Activated naive CD4-positive, alpha-beta T cell treated with anti-CD3 and anti-CD28 coated beads, Interleukin-2, amount 10 ng/mL, durations not matched to agents 7 days and 5 days (primary cell): ENCODE measurements at places on chromosomes 6 and 20.
A peak's percentile ranks its signal among the peaks of the same experiment; 100 is the strongest.

DNA sequence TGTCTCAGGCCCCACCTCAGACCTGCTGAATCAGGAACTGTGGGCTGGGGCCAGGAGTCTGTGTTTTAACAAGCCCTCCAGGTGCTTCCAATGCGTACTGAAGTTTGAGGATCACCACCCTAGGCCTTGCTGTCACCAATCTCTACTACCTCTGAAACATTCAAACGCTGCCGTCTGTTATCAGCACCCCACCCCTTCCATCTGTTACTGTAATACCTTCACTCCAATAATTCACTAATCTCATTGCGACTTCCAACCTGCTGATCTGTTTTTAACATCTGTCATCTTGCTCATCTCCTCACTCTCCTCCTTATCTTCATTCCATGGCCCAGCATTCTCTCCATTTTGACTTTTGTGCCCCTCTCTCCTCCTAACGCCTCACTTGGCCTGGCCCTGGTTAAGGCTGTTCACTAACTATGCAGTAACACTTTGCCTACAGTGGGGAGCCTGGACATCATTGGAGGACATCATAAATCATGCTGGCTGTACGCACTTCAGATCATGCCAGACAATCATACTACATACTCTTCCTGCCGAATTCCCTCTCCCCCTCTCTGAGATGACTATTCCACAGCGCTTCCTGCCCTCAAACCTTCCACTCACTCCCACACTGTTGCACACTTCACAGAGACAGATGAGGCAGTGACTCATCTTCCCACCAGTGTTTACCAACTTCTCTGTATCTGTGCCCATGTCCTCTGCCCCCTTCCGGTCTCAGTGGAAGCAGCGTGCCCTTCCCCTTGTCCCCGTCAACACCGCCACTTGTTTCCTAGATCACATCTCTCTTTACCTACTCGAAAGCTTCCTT lies 3.0 kb upstream of the GUCA1B start:
- DNase-seq, result no peak

- DNase-seq, result no peak
Observed at GRCh38 chr6:45278367-45278766, 49.8 kb upstream of the RUNX2 start.

- DNase-seq, result no peak
Observed at GRCh38 chr6:46509063-46509462, 17.8 kb upstream of the RCAN2 start.

GRCh38 chr6:115677198-115677597 lies 383.5 kb downstream of the FRK start:
- DNase-seq, result no peak

- DNase-seq, result no peak
Observed at GRCh38 chr20:37484331-37484730, 36.7 kb upstream of the NNAT start.

DNA sequence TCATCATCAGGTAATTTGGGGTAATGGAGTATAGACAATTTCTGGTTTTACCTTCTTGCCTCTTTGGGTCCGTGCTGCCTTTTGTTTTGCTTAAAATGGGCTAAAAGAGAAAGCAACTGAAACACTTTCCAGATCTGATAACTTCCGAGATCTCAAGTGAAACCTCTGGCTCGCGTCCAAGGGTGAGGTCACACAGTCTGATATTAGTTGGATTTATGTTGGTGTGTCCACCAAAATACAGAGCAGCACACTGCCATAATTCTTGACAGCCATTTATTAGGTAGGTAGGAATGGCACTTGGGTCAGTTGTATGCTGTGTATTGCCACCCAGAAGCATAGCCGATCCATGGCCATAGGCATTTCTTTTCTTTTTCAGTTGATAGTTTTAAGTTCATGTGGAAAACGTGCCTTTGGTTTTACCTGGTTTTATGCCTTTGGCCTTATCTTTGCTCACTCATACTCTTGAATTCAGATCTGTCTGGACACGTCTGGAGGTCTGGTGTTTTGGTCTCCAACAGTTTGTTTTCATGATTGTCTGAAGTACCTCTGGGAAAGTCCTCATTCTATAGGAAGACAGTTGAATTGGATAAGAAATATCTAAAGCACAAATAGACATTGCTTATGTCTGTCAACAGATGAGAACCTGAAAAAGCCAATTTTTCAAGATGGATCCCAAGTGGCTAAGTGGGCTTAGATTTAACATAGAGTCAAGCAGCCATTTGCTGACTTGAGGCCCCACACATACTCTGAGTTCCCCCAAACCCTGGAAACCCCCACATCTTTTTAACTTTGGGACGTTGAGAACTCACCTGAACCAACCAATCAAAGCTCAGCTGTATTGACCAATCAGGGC lies 320.8 kb downstream of the SOX4 start:
- peak; percentile 55 for DNase-seq

DNA sequence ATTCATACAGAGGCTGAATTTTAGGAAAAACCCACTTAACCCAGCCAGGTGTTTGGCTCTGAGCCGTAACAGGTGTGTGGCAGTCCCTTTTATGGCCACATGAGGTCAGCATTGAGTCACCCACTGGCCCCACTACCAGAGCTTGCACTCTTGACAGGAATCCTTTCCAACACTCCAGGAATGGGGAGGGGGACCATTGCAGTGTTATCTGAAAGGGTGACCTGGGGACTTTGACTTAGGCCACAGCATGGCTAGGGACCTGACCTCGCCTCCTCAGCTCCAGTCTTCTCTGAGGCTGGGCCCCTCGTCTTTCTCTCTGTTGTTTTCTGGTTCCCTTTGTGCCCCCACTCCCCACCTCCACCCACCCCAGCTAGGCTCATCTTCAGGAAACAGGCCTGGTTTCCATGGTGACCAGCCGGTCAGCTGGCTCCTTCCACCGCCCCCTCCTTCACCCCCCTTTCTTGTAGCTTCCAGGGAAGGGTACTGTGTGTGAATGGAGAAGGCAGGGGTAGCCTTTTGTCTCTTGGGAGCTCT lies 2.1 kb upstream of the TMEM151B start:
- peak; percentile 77 for DNase-seq

GRCh38 chr20:43721097-43721428 lies 5.7 kb downstream of the GTSF1L start:
- no peak for DNase-seq

- DNase-seq, result peak; percentile 44
Observed at GRCh38 chr6:127547215-127547614, 28.1 kb upstream of the MTCL3 start.

DNA sequence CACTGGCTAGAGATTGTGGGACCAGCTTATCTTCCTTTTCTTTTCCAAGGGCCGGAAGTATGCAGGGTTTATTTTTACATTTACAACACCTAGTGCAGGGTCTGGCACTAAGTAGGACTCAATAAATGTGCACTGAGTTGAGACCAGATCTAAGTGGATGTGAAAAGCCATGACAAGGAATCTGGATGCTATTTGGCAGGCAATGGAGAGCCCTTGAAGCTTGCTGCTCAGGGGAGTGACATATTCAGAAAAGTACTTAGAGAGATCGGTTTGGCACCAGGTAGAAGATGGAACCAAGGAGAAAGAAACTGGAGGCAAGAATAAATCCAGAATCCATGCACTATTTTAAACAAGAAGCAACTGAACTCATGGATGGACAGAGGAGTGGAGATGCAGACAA lies 815.8 kb downstream of the MAFB start:
- DNase-seq, result no peak

GRCh38 chr20:46031701-46032254 lies 2.8 kb downstream of the SLC12A5 start:
- DNase-seq, result no peak

- DNase-seq, result no peak
Observed at GRCh38 chr6:84018453-84019061, 15.0 kb upstream of the MRAP2 start.

DNA sequence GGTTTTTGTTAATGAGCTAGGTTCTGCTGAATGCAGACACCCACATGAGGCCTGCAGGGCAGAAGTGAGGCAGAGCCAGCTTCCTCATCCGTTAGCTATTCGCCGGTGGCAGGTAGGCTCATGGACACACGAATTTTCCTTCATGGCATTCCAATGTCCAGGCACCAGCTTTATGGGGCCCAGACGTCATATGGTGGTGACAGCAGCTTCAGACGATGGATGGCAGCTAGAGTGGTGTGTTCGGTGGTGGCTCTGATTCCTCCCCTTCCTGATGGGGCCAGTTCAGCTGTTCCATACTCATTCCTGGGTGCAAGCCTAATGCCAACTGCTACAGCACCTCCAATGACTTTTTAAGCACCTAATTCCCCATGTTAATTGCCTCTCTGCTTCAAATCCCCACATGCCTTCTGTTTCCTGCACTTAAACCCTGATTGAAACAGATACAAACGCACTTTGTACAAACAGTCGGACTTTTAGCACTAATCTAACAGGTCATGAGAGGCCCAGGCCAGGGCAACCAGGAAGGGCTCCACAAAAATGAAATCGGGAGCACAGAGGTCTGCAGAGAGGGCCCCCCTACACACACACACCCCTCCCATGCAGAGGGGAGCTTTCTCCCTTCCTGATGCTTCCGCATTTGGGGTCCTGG lies 35.7 kb upstream of the MLN start:
- no peak for DNase-seq
